GM04504 (cell line): ENCODE measurements at places on chromosomes 2 and 18.

DNA sequence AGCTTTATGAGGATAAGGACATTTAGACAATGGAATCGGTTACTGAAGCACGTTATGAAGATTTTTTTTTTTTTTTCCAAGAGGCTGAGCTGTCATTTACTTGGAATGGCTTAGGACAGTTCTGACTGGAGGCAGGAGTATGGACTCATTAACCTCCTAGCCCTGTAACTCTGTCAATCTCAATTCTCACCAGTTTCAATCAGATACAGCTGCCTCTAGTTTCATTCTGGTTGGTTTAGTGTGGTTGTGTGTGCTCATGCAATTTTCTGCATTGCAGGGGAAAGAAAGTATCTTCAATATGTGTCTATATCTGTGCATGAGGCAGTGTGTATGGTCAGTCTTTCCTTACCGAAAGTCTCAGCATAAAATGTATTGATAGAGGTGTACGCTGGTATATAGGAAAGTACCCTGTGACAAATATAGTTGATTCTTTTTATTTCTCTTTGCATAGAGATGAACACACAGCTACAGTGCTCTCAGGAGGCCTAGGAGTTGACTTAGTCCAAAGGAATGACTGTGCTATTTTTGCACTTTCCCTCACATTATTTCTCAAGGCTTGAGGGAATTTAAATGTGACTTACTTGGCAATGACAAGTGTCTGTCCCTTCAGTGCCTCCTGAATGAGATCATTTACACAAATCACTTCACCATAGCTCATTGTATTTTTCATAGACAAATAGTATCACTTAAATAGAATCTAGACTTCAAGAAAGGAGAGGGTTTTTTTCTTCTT is 50.5 kb upstream of the GRB14 start:
- DNase-seq, result peak; percentile 32

DNA sequence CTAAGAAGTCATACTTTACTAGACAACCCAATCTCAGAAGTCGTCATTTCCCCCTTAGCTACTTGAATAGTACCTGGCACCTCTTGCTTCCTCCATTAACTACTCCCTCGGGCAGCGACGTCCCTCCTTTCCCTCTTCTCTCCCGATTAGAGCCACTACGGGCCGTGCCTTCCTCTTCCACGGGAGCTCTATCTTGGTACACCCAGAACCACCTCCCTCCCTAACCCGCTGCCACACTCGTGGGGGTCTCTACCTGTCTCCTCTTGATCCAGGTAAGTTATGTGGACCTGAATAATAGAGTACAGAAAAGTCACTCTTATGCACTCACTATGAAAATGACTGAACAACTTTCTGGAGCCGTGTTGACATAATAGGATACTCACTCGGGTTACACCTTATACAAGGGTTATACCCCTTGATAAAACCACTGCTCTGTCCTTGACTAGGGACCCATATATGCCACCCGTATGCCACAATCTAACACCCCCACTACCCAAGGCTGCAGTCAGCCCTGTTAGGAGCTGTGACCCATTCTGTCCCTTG is 595 bp upstream of the HDHD2 start:
- DNase-seq, result no peak

DNA sequence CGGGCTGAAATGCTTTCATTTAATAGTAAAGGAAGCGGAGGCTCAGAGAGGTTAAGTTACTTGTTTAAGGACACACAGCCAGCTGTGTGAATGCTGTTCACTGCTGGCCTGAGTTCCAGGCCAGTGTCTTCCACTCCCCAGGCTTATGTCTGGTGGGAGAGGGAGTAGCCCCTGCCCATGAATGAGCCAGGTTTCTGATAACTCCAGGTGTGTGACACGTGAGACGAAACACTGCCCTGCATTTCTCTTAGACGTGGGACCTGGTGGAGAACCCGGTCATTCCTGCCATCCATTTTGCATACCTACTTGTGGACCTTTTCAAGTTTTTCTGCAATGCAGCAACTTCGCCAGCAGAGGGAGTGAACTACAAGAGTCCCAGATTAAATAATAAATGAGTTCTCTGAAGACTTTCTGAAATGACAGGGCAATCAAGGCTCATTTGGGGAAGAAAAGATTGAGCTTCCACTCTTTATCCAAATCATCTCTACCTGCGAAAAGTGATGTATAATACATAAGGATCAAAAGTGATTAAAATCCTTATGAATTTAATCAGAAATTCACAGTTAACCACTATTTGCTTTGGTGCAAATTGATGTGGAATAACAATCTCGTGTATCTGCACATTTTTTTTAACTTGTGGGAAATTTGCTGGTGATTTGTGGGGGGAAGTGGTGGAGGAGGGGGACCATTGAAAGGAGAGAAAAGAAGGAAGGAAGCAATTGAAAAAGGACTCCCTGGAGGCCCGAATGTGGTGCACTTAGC is 79.4 kb upstream of the ASB18 start:
- DNase-seq, result peak; percentile 34

- peak; percentile 64 for DNase-seq
These were observed 53.2 kb downstream of the EEF1B2 start for GRCh38 chr2:206212673-206213513.

GRCh38 chr2:128026448-128027277 is 1.2 kb downstream of the SAP130 start:
- no peak for DNase-seq

- DNase-seq, result no peak
These were observed 21.1 kb upstream of the GALNT5 start for GRCh38 chr2:157236404-157236803.

GRCh38 chr18:55893948-55894347 is 306.0 kb upstream of the TCF4 start:
- DNase-seq, result no peak

GRCh38 chr2:101515477-101515876 is 40.6 kb upstream of the RFX8 start:
- peak; percentile 49 for DNase-seq

GRCh38 chr2:188096910-188097309 is 194.8 kb upstream of the GULP1 start:
- DNase-seq, result no peak

DNA sequence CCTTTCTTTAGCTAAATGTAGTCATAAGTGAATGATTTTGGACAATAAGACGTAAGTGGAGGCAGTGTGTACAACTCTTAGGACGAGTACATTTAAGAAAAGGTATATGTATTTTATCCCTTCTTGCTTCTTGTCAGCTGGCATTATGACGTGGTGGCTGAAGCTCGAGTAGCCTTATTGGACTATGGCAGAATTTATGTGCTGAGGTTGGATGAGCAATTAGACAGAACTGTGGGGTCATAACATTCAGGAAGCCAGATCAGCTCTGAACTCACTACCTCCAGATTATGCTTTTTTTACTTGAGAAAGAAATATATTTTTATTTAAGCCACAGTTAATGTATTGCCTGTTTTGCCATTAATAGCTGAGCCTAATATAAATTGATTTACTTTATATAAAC is 661.5 kb downstream of the ERBB4 start:
- no peak for DNase-seq

DNA sequence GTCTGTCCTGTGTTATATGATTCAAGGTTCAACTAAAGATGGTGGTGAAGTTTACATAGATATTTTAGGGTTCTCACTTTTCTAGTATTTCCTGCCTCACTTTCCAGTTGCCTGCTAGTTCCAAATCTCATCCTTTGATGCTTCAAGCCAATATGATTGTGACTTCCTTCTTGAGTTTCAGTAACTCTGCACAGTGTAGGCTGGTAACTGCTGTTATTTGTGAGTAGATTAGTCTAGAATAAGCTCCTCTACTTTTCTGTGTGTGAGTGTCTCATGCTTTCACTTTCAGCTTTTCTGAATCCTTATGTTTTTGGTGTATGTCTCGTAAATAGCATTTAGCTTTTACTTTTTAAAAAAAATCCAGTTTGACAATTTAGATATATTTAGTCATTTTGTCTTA is 42.6 kb downstream of the GALNT1 start:
- no peak for DNase-seq

GRCh38 chr2:162106146-162106551 is 32.1 kb upstream of the DPP4 start:
- peak; percentile 76 for DNase-seq

- DNase-seq, result no peak
These were observed 15.7 kb upstream of the FZD7 start for GRCh38 chr2:202017940-202018339.

DNA sequence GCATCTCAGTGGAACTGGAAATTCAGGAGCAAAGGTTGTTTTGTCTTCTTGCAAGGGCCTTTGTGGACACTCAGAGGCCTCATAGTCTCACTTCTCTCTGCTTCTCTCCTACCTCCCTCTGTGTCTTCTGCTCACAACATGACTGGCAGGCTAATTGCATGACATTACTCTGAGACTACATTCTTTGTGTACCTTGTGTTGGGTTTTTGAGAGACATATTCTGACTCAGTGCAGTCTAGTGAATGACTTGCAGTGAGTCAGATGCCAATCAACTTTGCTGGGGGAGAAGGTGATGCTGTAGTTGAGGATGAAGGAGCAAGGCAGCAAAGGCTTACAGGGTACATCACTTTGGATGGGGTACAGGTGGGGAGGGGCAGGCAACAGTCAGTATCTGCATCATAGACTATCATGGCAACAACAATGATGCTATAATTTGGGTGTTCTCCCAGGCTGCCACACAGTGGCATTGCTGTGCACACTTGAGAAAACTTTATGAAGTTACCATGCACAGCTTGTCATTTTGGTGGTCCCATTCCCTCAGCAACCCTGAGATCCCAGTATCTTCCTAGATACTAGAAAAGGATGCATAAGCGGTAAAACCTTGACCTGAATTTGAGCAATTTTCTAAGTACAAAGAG is 69.3 kb upstream of the SLC16A14 start:
- DNase-seq, result no peak

DNA sequence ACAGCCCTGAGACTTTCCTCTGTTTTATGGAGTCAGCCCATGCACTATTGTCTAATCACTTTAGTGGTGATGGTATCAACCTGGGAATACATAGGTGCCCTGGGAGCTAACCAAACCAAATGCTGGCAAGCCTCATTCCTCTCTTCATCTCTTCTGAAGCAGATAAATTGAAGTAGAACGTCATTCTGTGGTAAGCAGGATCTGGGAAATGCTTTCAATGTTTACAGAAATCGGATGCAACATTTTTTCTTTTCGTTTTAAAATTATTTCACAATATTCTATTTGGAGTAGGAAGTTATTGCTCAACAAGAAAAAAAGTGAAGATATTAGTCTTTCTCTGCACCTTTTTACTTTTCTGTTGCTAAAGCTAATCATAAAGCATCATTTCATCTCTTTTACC is 114.2 kb downstream of the RBMS1 start:
- peak; percentile 73 for DNase-seq

- no peak for DNase-seq
These were observed 50.7 kb upstream of the LINC00305 start for GRCh38 chr18:64199581-64199980.

DNA sequence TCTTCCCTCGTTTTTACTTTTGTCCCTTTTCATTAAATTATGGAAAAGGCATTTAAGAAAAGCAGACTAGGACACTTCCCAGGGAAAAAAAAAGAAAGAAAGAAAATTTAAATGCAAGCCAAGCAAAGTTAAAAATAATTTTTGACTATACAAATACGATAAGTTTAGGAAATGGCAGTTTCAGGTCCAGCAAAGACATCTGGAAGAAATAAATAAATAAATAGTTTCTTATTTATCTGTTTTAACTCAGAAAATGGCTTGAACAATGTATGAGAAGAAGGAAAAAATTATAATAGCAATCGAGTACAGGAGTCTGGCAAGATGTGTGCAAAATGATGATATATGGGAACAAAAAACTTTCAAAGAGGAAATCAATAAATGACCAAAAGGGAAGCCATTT is 114.6 kb upstream of the NCKAP5 start:
- no peak for DNase-seq

GRCh38 chr2:121330921-121331320 is 45.9 kb upstream of the TFCP2L1 start:
- no peak for DNase-seq

DNA sequence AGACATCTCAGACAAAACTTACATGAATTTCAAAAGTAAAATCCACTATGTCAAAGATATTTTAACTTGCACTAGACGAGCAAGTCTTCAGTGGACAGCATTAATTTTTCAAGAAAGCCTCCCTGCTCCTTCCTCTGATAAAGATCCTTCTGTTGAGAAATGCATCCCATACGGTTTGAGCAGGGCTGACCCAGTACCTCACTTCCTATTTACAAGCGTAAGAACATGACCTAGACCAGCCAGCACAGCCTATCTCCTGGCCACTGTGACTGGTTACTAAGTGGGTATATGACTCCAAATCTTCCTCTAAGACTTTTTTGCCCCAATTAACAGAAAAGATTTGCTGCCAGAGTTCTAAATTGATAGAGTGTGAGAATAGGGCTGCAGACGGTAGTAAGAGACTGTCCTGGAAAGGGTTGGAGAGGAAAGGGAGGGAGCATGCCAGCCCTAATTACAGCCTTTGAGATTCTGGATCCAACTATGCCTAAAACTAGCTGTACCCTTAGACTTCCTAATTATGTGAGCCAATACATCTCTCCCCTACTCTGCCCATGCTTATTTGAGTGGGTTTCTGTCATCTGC is 108.4 kb downstream of the PRELID3A start:
- no peak for DNase-seq
